NCI-H1694 treated with DMSO at 0.1 percent for 48 hours (cell line): ENCODE measurements at places on chromosomes 7 and 10.
A peak's percentile ranks its signal among the peaks of the same experiment; 100 is the strongest.

- DNase-seq, result no peak
Observed at GRCh38 chr7:30674876-30675275, 7.4 kb downstream of the CRHR2 start.

- DNase-seq, result no peak
Observed at GRCh38 chr7:108628678-108629077, 59.0 kb downstream of the DNAJB9 start.

DNA sequence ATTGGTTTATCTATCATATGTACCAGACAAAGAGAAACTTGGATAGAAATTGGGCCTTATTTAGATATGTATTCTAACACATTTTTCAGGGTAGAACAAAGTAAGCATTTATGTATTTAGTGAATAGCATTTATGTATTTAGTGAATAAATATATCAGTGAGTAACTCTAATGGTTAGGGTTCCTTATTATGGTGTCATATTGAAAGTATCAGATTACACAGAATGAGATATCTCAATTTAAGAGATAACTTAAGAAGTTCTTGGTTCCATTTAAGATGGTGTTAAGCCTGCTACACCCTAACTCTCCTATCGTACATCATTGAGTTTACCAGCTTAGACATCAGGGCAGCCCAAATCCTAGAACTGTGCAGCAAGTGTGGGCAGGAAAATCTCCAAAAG, 35.9 kb upstream of the DMTF1 start:
- DNase-seq, result no peak

- DNase-seq, result no peak
Observed at GRCh38 chr10:112588225-112588990, 141.4 kb downstream of the VTI1A start.

DNA sequence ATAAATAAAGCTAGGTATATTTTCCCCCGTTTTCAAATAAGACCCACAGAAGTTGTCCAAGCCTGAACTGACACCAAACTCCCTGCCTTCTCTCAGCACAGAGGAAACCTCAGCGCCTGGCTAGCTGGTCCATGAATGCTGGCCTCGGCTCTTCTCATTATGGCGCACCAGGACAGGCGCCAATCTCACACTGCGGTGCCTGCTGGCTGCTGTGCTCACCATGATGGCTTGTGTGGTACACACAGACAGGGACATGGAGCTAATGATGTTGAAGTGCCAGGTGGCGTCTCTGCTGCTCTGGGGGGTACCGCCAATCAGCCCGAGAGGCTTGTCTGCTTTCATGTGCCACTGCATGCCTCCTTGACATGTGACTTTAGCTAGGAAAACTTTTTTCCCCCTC, 43.2 kb upstream of the USP6NL start:
- DNase-seq, result no peak

- DNase-seq, result no peak
Observed at GRCh38 chr10:49185213-49185612, 3.0 kb downstream of the TMEM273 start.

DNA sequence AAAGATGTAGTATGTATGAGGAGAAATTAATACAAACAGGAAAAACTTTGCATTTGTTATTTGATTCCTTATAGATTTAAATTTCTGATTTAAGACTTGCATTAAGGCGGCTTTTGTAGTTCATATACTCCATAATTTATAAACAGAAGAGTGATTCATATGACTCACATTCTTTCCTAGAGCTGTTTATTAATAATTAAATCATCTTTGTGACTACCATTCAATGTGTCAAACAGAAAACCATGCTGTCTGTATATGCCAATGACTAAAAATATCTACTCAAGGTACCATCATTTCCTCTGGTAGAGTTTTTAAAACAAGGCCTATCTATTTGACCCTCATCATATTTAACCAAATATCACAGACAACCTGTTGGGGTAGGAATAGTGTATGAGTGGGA, 501.7 kb downstream of the PARD3 start:
- DNase-seq, result no peak

DNA sequence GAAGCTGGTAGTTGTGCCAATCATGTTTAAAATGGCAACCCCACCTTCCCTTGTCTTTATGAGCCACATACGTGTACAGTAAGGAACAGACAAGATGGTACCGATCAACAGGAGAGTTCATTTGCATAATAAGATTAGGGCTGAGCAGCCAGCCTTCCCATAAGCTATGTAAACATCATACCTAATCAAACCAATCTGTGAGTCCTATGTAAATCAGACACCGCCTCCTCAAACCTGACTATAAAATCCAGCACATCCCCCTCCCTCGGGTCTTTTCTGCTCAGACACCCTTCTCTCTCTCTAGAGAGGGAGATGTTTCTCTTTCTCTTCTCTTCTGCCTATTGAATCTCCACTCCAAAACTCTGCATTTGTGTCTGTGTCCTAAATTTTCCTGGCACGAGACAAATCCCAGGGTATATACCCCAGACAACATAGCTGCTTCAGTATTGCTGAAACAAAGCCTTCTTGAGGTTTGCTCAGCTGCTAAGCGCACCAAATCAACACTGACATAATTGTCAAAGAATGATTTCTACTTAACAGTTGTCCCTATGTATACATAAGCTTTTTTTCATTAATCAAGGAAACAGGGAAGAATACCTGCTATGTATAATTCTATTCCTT, 279.2 kb downstream of the THSD7A start:
- DNase-seq, result no peak

DNA sequence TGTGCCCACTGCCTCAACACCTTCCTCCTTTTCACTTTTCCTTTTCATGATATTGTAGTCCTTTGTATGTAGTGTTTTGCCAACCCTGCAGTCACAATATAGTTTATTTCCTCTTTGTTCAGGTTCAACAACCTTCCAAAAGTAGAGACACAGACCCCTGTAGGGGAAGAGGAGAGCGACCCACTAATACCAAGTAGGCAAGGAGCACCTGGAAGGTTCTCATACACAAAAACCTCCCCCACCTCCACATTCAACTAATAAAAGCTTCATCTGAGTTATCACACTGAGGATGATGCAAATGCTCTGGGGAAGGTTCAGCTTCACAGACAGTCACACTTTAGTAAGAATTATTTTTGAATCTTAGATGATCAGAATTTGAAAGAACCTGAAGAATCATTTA, 41.6 kb downstream of the PIK3AP1 start:
- DNase-seq, result no peak

- no peak for DNase-seq
Observed at GRCh38 chr7:29248713-29249382, 54.3 kb downstream of the CHN2 start.

GRCh38 chr10:80660736-80661135, 123.0 kb downstream of the SH2D4B start:
- no peak for DNase-seq

DNA sequence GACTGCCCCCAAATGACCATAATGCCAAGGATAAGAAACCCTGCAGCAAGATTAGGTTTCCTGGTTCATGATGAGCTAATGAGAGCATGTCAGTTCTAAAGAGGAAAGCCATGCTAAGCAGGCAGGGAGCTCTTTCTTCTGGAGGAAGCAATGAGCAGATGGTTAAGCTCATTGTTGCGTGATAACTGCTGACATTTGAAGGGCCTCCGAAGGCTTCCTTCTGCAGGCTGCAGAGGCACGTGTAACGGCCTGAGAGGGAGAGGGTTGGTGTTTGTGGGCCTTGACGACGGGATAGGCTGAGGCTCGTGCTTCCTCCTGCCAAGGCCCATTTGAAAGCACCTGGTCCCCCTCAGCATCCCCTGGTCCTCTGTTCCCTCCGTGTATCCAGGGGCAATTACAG, 63.5 kb upstream of the BTBD16 start:
- DNase-seq, result peak; percentile 32

- no peak for DNase-seq
Observed at GRCh38 chr7:7323352-7323751, 141.0 kb downstream of the C1GALT1 start.

DNA sequence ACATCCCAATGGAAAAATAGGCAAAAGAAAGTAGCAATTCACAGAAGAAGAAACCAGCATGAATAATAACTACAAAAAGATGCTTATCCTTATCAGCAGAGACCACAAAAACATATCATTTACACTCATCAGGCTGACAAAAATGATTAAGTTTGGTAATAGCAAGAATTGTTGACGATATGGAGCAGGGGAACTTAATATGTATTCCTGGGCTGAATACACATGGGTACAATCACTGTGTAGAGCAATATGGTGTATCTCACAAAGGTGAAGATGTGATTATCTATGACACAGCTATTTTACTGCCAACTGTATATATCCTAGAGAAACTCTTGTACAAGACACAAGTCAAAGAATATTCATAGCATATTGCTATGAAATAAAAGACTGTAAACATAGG, 141.8 kb upstream of the NOBOX start:
- no peak for DNase-seq
